ENCODE measurements at places on chromosomes 6 and 20.
A peak's percentile ranks its signal among the peaks of the same experiment; 100 is the strongest.

GRCh38 chr6:129835691-129836090, 25.4 kb downstream of the TMEM244 start:
- no peak for DNase-seq

DNA sequence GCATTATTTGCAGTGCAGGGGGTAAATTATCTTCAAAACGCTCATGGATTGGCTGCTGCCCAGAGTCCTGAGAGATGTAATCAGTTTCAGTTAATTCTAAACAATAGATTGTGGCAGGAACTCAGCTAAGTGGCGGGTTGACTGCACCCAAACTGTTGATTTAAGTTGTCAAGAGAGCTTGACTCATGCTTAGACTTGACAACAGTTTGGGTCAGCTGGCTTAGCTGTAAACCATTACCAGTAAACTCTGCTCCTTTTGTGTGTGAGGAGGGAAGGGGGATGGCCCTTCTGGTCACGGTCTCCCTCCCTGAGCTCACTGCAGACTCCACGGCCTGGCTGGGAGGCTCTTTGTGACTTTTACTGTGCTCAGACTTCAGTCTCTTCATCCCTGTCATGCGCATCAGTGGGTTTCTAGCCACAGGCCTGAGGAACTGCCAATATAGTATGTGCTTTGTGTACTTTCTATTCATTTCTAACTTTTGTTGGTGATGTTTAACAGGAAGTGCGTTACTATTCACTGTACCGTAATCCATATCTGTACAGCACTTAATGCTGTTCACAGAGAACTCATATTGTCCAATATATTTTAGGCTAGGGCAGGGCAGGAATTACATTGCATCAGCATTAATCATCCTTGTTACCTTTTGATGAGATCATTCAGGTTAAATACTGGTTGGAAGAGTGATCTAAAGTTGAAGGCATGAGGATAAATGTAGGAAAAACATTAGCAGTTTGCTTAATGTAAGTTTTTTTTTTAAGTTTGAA, 488.3 kb downstream of the CDKAL1 start:
- DNase-seq, result no peak

- no peak for DNase-seq
Measured at GRCh38 chr6:167577891-167578361, 248.8 kb upstream of the AFDN start.

DNA sequence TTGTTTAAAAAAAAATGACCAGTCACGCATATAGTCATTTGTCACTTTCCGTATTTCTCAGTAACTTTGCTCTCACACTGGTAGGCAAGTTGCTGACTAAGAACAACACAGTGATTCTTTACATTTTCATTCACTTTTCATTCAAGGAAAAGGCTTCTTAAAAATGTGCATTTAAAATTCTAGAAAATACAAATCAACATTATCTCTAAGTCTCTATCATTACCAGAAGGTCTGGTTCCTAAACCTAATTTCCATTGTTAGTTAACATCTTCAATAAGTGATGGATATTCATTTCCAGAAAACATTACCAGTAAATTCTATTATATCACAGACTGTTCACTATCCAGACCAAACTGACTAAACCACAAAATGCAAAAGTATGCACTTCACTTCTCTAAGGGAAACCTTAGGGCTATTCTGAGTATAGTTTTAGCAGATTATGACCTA, 115.3 kb downstream of the AHI1 start:
- no peak for DNase-seq

DNA sequence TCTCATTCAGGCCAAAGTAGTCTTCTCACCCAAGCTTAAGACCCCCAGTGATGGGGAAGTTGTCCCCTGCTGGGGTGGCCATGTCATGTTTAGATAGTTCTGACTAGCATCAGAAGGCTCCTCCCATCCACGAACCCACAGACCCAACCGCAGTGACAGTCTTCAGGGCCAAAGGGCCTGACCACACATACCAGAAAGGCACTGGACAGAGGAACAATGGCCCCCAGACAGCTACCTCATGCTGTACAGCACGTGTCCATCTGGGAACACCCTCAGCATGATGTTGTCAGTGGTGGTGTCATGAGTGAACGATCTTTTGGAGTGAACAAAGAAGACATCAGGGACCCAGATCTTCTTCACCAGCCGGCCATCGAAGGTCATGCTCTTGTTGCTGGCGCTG, 46.3 kb downstream of the GABRR2 start:
- DNase-seq, result no peak

GRCh38 chr20:35517125-35517524, 12.3 kb downstream of the C20orf173 start:
- DNase-seq, result no peak

DNA sequence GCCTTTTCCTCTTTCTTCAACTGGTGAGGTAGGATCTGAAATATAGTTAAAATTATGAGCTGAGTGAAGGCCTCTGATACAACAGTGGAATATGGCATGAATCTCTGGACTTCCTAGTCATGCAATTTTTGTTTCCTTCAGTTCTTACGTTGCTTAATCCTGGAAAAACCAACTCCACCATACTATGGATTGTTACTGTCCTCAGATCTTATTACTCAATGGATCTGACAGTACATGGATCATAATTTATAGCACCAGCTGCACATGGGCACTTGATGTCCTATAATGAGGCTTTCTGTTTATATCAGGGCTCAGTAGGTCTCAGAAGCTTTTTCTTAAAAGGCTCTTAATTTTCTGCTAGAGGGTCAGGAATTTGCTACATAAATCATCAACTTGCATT, 1341.0 kb upstream of the EYS start:
- DNase-seq, result no peak

DNA sequence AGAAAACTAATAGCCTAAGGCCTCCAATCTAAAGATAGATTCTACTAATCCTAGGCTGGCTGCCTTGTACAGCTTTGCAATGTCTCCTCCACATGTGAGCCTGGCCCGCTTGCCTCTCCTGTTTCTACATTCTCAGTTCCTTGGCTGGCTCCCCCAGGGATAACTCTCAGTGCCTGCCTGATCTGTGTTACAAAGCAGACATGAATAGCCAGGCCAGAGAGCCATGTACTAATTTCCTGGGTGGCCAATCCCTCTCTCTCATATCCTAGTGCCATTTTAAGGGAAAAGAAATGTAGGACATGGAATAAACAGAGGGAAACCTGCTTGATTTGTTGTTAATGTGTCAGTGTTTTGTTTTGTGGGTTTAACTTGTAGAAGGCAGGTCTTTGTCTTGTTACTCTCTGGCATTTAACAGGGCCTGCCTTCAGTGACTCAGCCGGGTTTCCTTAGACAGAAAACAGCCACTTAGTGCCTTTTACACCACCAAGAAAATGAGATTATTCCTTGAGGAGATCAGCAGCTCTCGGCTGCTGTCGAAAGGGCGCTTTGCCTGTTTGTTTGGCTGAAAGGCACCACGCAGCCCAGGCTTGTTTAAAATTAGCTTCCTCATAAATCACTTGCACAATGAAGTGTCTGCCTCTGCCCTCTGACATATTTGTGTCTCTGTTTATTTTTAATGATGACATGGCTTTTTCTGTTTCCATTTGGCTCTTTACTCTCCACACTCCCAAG, 702.7 kb downstream of the MAFB start:
- no peak for DNase-seq

DNA sequence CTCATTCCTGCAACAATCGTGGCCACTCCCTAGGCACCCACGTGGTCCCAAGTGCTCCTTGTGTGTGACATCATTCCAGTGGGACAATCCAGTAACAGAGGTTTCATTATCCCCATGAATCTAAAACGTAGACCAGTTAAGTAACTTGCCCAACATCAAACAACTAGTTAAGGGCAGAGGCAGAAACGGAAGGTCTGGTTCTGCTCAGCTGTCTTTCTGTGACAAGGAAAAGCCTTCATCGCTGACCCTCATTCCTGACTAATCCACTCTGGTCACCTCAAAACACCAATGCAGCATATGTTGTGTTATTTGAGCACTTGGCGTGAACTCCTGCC, 261.4 kb upstream of the JARID2 start:
- no peak for DNase-seq

DNA sequence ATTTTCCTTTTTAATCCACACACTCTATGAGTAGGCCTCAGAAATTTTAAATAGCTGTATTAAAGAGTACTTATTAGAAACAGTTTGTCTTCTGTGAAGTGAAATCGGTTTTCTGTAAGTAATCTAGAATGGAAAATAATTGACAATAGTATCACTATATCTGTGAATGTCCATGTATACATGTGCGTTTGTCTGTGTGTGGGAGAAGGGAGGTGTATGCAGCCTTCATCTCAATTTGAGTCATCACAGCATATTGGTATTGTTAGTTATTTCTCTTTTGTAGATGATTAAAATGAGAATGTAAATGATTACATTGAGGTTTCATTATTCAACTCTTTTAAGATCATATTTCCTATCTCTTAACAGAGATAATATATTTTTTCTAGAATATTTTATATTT, 206.0 kb downstream of the EYS start:
- no peak for DNase-seq

- DNase-seq, result no peak
Measured at GRCh38 chr6:110971468-110971867, 10.4 kb upstream of the RPF2 start.

- no peak for DNase-seq
Measured at GRCh38 chr6:170038708-170039107, 252.2 kb downstream of the DLL1 start.

GRCh38 chr20:5072756-5073659, 46.8 kb downstream of the PCNA start:
- DNase-seq, result no peak

DNA sequence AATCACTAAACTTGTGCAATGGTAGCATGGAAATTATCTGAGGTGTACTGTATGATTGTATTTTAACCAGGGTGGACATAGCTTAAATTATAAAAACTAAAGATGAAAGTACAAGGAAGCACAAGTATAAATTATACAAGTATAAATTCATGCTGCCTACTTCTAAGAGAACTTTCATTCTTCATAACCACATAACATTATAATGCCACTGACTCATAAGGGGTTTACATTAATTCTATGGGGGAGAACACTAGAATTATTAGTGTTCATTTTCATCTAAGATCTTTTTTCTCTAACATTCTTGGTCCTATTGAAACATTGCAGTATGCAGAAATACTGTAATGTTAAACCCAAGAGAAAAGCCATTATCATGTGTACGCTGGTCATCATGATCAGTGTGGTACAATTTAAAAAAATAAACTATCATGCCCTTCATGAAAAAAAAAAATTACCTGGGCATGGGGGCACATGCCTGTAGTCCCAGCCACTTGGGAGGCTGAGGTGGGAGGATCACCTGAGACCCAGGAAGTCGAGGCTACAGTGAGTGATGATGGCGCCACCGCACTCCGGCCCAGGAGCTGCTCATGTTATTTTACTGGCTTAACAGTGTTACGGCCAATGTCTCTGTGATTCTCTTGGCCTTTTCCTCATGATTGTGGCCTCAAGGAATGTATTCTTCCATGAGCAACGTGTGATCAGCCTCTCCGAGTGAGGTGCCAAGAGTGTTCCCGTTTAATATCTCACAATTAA, 25.9 kb upstream of the AHCY start:
- no peak for DNase-seq

DNA sequence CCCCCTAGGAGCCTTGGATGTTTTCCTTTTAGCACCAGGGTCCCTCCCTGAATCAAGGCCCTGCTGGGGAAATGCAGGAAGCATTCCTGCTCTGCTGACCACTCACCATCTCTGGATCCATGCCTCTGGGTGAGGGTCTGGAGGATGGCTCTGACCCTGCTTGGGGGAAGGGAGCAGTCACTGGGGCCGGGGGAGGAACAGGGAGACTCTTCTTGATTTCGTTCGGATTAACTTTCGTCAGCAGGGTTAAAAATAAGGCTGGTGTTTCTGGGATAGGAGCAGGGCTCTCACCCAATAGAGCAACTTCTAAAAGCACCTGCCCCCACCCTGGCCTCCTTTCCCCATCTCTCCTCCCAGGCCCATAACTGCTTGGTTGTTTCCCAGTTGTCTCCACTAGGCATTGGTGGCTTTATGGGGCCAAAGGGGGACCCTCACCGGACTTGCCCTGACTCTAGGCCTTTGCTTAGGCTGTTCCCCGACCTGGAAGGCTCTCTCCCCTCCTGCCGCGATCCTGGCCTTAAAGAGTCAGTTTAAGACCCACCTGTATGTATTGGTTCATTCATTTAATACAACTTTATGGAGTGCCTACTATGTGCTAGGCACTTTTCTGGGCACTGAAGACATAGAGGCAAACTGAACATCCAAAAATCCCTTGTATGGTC, 63.0 kb downstream of the JPH2 start:
- DNase-seq, result no peak

DNA sequence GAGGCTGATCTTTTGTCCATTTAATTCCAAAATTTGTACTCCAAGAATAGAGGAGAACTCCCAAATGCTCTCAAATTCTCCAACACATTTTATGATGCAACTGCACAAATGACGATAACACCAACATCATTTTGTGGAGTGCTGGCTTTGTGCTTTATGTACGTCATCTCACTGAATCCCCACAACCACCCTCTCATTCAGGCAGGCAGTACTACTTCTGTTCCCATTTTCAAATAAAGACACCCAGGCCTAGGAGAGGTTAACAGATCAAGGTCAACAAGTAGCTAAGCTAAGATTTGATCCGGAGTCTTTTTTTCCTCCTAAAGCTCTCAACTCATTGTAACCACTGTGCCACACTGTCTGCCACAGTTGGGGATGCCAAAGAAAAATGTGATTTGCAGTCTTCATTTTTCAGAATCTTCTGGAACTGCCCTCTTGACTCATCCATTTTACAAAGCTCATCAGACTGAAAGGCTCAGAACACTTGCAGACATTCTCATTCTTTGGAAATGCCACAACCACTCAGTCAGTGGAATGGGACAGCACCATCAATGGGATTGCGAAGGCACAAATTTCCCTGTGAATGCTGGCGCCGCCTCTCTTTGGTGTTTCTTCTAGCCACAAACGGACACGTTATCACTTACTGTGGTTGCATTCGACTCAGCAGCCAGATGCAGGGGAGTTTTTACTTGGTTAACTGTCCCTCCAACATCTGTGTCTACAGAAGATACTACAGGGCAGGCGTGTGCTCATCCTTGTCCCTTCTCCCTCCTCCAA, 184.4 kb downstream of the GJA10 start:
- DNase-seq, result peak; percentile 39

DNA sequence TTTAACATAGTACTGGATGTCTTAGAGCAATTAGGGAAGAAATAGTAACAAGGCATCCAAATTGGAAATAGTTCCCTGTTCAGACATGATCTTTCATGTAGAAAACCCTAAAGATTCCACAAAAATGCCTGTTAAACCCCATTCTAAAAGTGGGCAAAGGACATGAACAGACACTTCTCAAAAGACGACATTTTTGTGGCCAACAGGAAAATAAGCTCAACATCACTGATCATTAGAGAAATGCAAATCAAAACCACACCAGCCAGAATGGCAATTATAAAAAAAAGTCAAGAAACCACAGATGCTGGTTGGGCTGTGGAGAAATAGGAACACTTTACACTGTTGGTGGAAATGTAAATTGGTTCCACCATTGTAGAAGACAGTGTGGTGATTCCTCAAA, 109.9 kb upstream of the MOCS1 start:
- no peak for DNase-seq

DNA sequence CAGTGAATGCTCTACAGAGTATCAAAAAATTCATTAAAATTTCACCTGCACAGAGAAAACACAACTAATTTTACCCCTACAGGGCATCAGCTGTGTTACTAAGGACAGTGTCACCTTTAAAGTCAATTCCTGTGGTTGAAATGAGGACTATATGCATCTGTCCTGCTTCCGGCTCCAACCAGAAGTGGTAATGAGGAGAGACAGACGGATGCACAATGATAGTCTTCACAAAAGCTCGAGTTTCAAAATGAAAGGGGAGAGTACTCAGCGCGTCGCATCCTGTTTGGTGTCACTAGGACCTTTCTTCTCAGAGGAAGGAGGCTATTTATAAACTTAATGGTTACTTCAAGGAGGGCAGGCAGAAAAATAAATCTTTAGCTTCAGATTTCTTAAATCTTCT, 86.5 kb downstream of the LYRM4 start:
- DNase-seq, result peak; percentile 4
